ENCODE measurements at places on chromosomes 5 and 9.

GRCh38 chr9:79945016-79945415 is 373.3 kb downstream of the TLE4 start:
- DNase-seq, result no peak

DNA sequence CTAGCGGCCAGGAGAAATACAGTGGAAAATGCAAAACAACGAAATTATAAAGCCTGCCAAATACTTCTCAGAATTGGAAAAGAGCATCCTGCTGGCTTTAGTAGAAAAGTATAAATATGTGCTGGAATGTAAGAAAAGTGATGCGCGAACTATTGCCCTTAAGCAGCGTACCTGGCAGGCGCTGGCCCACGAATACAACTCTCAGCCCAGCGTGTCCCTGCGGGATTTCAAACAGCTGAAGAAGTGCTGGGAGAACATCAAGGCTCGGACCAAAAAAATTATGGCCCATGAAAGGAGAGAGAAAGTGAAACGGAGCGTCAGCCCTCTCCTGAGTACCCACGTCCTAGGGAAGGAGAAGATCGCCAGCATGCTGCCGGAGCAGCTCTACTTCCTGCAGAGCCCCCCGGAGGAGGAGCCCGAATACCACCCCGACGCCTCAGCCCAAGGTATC is 15.0 kb downstream of the MSANTD3 start:
- DNase-seq, result no peak

DNA sequence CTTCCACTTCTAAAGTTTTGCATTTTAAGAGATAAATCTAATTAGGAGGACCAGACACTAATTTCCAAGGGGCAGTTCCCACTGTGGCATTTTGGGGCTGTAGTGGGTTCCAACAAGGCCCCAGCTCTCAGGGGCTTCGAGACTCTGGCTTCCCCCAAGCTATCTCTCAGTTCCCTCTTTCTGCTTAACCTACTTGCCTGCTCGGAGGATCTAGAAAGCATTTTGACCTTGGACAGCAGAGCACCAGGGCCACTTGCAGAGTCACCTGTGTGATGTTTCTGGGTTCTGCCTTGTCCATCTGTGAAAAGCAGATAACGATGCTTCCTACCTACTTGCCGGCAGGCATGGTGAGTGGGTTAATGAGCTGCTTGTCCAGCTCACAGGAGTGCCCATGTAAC is 175.4 kb downstream of the MED10 start:
- no peak for DNase-seq

DNA sequence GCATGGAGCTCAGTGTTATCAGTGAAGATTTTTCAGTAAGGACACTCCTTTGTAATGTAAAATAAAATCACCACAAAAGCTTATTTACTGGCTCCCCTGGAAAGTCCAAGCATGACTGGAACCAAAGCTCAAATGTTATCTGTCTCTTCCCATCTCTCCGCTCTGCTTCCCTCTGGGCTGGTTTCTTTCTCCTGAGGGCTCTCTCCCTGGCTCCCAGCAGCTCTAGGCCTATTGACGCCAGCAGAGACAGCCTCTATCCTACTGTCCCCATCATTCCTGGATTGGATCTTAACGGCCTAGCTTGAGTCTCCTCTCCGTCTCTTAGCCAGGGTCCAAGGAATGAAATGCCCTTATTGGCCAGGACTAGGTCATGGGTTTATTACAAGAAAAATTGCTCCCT is 86.1 kb downstream of the TMEM167A start:
- no peak for DNase-seq

- no peak for DNase-seq
Observed at GRCh38 chr9:115413304-115413703, 295.3 kb upstream of the TNC start.

DNA sequence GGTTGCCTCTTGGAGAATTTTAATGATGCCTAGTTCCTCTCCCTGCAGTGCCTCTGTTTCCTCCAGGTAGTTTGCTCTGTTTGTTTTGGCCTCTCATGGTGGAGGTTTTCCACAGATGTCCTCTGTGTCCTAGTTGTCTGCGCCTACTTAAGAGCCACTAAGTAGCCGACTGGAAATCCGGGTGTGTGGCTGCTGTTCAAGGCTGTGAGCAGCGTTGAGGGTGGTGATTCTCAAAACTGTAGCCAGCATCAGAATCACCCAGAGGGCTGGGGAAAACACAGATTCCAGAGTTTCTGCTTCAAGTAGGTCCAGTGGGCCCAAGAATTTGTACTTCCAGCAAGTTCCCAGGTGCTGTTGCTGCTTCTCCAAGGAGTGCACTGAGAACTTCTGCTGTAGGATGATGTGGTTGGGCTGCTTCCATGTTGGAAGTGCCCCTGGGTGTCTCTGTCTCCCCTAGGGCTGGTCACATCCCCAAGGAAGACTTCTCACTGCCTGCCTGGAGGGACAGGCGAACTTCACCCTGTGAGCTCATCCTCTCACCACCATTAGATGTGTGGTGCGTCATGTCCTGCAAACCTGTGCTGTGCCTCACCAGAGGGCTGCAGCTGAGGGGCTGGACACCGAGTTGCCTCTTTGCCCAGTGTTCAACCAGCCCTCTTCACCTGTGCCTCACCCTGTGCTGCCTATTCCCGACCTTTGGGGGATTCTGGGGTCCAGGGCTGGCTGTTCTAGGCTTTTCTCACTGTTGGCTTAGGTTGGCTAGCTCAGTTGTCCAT is 34.8 kb downstream of the SECISBP2 start:
- no peak for DNase-seq

DNA sequence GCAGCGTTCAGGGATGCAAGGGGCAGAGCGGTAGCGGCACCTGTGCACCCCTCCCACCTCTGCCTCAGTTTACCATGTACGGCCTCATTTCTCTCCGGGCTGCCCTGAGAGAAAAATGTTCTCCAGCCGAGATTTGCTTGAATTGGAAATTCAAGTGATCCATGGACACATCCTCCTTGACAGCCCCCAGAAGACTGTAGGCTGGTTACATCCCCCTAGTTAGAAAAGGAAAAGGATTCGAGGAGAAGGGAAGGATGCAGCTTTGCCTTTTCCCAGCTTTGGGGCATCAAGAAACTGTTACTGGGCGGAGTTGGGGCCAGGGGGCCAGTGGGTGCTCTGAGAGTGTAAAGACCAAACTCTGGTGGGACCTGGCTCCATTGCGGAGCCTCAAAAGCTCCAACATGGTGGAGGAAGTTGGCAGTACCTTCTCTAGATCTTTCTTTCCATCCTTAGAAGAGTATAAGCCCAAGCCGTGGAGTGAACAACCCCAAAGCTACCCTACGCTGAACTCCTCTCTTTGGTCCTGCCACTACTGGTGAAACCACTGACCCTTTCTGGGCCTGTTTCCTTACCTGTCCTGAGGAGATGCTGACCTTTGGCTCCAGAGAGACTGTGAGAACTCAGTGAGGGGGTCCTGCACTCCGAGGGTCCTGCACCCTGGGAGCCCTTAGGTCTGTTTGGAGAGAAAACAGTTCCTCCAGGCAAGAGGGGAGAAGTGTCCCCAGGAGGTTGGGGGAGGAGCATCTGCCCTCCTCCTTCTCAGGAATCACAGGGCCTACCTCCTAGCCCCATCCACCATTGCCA is 1.0 kb upstream of the BARX1 start:
- DNase-seq, result no peak

DNA sequence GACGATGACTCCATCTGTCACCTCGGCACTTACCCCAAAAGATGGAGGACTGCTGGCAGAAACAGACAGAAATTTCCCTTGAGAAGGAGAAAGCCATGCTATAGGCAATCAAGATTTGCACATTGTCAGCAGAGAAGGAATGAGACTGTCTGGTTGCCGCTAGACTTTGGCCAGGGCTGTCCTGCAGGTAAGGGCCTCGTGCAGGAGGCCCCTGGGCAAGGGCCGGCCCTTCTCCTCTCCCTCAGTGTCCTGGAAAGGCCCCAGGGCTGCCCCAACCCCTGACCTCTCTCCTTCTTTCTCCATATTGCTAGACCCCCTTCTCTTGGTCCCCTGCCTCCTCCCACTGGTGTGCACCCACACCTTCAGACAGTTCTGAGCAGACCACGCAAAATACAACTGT is 14.6 kb upstream of the KCNIP1 start:
- no peak for DNase-seq

DNA sequence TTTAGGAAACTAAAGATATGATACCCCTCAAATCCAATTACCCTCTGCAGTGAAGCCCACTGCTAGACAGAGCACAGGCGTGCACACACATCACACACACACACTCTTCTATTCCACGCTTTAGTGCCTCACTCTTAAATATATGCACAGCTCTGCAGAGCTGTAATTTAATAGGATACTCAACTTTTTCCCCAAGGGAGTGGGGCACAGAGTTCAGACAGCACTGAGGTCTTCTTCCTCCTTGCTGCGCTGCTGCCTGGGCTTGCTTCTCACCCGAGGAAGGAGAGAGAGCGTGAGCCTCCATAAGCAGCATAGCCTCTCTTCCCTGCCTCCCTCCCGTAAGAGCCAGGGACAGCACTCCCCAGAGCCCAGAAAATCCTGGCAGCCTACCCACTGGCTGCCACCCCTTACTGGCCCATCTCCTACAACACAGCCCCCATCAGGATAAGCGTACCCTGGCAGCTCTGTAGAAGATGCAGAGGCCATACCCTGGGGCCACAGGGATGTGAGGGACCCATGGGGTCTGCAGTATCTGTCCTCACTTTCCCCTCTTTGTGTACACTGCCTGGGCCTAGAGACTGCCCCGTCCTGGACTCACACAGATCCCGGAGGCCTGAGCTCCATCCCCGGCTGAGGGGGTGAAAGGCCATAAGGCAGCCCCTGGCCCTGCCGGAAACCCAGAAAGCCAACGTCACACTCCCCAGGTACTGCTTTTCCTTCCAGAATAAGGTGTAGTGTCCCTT is 102.1 kb downstream of the C5orf15 start:
- no peak for DNase-seq

- no peak for DNase-seq
Observed at GRCh38 chr5:2741956-2742355, 9.5 kb downstream of the IRX2 start.

DNA sequence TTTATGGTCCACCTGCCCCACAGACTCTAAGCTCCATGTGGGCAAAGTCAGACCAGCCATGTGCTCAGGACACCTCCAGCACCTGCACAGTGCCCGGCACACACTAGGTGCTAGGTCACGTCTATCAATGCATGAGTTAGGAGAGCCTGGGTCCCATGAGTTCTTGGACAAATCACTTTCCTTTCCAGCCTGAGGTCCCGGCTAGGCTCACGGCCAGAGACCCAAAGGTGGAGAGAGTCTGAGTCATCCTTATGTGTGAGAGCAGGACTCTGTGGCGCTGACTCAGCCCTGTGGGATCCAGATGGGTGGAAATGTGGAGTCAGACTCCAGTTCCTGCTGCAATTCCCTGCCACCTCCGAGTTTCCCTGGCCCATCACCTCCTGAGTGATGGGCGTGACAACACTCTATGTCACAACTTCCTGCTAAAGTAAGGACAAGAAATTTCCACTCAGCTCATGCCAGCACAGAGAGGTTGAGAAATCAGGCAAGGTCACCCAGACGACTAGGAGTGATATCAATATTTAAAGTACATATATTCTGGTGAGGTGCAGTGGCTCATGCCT is 2.5 kb upstream of the ST6GALNAC4 start:
- DNase-seq, result no peak

DNA sequence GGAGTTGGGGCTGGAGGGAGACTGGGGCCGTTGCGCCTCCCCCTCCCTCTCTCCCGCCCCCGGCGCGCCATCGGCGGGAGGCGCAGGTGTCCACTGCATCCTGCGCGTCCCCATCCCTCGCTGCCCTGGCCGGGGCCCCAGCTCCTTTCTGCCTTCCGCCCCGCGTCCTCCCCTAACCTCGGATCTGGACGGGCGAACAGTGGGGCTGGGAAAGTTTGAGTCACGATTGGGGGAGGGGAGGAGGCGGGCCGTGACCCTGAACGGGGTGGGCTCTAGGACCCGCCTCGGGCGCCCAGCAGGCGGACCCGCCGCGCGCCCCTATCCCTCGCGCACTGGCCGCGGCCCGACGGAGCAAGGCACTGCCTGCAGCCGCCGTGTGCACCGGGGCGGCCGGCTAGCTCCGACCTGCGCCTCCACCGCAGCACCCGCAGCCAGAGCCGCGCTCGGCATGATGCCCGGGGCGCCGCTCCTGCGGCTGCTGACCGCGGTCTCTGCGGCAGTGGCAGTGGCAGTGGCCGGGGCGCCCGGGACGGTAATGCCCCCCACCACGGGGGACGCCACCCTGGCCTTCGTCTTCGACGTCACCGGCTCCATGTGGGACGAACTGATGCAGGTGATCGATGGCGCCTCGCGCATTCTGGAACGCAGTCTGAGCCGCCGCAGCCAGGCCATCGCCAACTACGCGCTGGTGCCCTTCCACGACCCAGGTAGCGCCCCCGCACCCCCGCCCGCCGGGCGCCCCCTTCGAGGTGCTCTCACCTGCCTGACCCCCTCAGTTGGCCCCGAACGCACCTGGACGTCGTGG is at the start of gene HMCN2:
Gene HMCN2, plus strand, starts transcription at position 330 of the 805 bp plus-strand sequence. Its CDS starts 119 bp downstream, at position 449.
- no peak for DNase-seq

DNA sequence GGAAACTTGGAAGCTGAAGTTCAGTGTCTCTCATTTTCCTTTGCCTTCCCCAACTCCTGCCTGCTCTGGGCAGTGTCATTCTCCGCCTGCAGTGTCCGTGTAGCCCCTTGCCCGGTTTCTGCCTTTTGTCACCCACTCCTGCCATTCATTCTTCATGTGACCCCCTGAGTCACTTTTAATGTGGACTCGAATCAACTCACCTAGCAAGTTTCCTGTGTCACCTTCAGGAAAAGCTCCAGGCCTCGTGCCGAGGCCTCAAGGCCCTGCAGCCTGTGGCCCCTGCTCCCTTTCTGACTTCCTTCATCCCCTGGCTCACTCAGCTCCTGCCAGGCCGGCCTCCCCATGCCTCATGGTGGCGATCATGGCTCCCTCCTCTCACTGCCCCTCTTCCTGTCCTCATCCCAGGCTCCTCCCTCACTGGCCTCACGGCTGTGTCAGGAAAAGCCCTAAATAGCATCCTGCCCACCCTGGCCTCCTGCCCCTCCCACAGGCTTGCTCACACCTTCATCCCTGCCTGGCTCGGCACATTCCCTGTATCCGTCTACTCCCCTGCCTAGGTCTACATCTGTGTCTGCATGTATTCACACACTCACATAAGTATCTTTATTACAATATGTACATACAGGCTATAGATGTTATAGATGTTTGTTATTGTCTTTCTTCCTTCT is 294.9 kb downstream of the MED10 start:
- DNase-seq, result no peak

DNA sequence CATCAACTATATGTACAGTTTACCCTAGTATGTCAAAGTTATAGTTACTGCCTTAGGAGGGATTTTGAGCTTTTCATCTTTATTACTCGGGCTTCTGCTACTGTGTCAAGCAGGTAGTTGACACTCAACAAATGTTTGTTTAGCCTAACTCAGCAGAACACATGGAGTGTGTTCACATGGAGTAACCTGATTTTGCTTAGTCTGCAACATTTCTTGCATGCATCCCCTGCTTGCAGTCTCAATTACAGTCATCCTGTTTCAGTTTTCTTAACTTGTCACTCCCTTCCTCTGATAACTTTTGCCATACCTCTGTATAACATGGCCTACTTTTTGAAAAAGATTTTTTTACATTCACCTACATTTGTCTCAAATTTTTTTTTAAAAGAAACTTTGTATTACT is 135.5 kb downstream of the NMUR2 start:
- DNase-seq, result no peak

- DNase-seq, result no peak
Observed at GRCh38 chr5:978693-979092, 29.9 kb upstream of the NKD2 start.
